AG09319 (cell line): ENCODE measurements at places on chromosomes 4 and X.

GRCh38 chr4:867526-868250 lies 41.8 kb upstream of the CPLX1 start:
- no peak for DNase-seq

DNA sequence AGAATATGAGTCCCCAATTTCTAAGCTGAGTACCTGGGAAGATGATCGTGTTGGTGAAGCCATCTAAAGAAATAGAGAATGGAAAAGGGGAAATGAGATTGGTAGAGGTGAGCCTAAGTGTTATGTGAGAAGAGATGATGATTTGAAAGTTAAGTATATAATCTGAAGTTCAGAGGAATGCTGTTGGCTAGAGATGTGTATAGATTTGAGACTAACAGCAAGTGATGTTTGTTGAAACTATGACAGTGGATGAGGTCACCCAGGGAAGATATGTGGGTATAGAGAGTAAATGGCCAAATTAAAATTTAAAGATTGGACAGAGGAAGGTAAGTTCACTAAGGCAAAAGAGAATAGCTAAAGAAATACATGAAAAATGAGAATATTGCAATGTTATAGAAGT lies 324.2 kb downstream of the MAPK10 start:
- DNase-seq: no peak

- no peak for DNase-seq
Observed at GRCh38 chr4:100450449-100450848, 67.4 kb downstream of the EMCN start.

GRCh38 chrX:109622270-109622669 lies 2.7 kb downstream of the KCNE5 start:
- no peak for DNase-seq

DNA sequence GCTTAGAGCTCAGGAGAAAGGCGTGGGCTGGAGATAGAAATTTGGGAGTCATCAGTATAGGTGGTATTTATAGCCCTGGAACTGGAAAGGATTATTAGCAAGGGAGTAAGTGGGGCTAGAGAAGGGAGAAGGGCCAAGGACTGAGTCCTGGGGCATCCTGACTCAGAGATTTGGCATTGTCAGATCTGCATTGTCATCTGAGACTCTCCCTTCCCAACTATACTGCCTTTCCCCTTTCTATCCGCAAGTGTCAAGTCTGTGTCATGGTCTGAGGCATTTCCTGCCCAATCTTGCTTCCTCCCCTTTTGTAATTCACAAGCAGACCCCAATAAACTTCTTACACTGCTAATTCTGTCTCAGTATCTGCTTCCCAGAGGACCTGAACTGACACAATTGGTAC lies 24.4 kb upstream of the SLC25A43 start:
- no peak for DNase-seq

DNA sequence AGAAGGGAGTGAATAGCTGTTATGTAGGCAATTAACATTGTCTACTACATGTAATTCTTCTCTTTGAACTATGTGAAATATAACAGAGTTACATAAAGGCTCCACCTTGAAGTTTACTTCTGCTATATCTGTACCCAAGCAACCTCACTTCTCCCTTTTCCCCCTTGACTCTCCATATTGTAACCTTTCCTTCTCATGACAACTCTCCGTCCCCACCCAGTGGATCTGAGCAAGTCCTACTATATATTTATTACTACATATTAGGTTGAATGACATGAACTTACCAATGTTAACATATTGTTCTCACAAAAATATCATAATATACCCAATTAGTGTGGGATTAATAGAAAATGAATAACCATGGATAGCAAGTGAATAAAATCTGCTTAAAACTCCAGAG lies 93.2 kb upstream of the ATP8A1 start:
- DNase-seq: no peak

DNA sequence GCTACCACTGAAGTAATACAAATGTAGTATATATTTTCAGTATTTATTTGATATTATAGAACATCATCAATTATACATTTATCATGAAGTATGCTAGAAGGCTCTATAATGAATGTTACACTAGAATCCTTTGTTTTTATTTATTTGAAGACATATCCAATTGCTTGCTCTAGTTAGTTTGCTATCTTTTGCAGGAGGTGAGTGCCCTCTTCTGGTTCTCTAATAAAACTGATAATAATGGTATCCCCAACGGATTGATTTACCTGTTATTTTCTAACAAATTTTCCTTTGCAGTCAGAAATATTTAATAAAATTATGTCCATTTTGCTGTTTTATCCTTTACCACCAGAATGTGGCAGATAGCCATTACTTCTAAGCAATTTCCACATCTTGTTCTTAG lies 274.3 kb upstream of the TACR3 start:
- no peak for DNase-seq

DNA sequence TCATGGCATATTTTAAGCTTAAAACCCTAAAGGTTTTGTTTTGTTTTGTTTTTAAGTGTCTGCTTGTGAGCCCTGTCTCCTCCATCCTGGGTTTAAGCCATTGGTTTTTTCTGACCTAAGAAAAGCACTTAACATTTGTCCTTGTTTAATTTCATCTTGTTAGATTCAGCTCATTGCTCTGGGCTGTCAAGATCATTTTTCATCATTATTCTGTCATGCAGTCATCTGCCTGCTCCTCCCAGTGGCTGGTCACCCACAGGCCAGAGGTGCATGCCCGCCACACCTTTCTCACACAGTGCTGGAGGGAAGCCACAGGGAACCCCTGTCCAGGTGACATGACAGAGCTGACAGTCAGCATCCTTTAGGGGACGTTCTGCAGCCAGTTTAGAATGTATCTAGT lies 11.7 kb upstream of the REELD1 start:
- DNase-seq: no peak

DNA sequence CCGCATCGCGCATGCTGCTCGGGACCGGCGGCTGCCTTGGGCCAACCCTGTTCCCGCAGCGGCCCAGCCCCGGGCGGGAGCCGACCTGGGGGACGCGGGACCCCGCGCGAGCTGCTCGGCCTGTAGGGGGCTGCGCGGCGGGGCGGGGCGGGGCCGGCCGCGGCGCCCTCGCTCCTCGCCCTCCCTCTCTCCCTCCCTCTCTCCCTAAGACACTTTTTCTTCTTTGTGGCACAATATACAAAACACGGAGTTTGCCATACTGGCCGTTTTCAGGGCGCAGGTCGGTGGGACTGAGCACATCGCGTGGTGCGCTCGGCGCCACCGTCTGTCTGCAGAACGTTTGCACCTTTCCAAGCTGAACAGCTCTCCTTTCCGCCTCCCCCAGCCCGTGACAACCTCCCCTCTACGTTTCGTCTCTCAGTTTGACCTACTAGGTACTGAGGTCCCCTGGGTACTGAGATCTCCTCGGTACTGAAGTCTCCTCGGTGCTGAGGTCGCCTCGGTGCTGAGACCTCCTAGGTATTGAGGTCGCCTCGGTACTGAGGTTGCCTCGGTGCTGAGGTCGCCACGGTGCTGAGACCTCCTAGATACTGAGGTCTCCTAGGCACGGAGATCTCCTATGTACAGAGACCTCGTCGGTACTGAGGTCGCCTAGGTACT lies 261.1 kb upstream of the PLCXD1 start:
- no peak for DNase-seq

DNA sequence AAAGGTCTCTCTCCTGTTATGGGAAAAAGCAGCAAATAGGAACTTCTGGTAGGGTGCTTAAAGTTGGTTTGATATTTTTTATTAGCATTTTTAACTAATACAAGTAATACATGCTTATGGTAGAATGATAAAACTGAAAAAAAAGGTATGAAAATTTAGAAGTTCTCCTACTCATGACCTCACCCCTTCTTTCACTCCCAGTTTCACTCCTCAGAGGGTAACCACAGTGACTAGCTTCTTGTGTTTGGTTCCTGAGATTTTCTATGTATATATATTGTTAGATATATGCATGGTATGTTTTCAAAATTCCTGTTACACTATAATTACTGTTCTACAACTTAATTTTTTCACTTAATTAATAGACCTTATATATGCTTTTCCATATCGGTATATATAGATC lies 66.5 kb downstream of the AR start:
- no peak for DNase-seq

DNA sequence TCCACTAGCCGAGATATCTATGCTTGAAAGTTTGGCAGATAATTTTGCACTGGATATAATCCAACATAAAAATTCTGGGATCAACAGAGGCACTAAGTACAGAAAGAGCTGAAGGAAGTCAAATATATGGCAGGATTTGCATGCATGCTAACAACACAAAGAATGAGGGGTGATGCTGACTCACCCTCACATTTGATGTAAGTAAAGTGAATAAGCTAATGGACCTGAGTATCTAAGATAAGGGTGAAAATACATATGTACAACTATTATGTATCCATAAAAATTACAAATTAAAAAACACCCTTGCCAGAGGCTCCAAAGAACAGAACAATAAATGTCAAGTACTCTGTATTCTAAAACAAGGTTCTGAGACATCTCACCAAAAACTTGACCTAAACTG lies 63.8 kb upstream of the PRDX4 start:
- DNase-seq: no peak

GRCh38 chr4:171025776-171026175 lies 787.4 kb upstream of the GALNTL6 start:
- DNase-seq: no peak

GRCh38 chr4:113901994-113902787 lies 77.3 kb downstream of the ARSJ start:
- DNase-seq: no peak

DNA sequence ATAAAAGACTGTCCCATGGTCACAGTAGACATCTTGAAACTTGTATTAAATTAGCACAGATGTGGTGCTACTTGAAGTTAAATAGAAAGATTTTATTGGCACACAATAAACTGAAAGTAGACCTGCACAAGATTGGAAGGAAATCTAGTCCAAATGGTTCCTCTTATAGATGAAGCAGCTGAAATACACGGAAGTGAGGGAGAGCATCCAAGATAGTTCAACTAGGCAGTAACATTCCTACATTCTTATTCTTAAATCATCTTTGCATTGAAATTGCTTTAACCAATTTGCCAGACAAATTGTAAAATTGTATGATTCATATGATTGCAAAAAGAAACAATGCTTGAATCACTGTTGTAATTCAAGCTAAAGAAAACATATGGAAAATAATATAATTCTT lies 87.6 kb upstream of the VCX3B start:
- no peak for DNase-seq

- DNase-seq: peak; percentile 64
Observed at GRCh38 chrX:132480581-132481203, 8.1 kb downstream of the MBNL3 start.

GRCh38 chr4:102036619-102037376 lies 246.3 kb downstream of the BANK1 start:
- DNase-seq: no peak

- DNase-seq: no peak
Observed at GRCh38 chr4:162457071-162457865, 293.5 kb upstream of the FSTL5 start.

DNA sequence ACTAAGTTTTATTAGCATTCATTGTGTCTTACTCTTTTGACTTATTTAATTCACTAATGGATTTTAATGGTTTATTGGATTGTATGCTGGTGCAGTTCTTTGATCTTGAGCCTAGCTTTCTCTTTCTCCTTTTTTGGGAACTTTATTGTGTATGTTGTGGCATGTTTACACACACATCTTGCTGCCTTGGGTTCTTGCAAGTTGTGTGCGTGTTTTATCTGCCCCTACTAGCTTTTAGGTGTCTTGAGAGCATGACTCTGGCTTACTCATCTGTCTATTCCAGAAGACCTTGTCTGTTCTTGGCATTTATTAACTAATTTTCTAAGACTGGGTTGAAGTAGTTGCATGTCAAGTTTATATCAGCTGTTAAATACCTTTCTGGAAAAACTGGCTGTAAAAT lies 2.7 kb downstream of the TMEM165 start:
- no peak for DNase-seq

- DNase-seq: no peak
Observed at GRCh38 chr4:160026721-160027120, 923.8 kb downstream of the RAPGEF2 start.

DNA sequence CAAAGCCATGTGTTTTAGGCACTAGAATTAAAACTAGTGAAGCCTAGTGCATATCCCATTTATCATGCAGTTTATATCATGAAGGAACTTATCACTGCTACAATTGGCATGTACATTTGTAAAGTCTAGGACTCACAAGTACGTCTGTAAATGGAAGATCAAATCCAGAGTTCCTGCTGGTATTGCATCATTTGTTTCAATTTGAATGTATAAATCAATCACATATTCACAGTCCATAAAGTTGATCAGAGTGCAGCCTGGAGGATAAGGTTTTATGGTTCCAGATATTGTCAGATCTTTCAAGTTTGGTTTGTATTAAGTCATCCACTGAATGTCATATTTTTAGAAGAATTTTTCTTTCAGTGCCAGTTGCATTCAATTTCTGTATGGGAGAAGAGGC lies 32.6 kb upstream of the PDE5A start:
- no peak for DNase-seq

DNA sequence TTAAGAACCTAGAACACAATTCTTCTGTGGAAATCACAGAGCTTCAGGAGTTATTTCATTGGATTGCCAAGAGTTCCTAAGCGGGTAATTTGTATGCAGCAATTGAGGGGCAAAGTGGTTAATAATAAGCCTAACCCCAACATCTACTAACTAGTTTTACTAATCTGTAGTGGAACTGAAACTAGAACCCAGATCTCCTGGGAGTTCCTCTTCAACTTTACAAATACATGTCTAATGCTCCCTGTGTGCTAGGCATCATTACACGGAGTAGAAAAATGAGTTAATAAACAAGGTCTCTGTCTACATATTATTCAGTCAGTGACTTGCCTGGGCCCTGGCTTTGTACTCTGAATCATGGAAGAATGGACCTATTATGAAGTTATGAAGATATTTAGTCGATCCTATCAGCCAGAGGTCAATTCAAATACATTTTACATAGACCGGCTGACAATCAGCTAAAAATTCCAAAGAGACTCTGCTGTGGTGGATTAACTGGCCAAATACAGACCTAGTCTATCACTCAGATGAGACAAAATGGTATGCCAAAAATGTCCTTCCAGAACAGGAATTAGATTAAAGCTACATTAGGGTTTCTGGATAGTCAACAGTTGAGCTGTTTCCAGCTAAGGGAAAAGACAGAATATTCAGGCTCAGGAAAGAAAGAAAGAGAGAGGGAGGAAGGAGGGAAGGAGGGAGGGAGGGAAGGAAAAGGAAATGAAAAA lies 326.0 kb downstream of the FBXW7 start:
- no peak for DNase-seq

DNA sequence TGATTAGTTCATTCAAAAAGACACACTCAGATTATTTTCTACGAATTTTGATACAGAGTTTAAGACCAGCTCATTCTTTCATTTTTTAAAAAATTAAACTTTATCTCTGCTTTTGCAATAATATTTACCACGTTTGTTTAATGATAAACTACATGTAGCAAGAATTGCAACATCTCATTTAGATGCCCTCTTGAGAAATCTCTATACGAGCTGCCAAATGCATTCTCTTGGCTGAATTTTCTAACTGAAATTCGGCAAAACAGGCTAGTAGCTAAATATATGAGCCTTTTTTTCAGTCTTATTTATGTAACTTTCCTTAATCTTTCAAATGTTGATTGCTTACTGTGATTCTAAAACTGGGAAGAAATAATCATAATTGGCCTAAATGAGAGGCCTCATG lies 2.1 kb upstream of the GC start:
- DNase-seq: no peak

GRCh38 chrX:3451571-3451970 lies 105.1 kb upstream of the MXRA5 start:
- no peak for DNase-seq
